CD4-positive, alpha-beta T cell (primary cell): ENCODE measurements at places on chromosomes 11 and 22.

DNA sequence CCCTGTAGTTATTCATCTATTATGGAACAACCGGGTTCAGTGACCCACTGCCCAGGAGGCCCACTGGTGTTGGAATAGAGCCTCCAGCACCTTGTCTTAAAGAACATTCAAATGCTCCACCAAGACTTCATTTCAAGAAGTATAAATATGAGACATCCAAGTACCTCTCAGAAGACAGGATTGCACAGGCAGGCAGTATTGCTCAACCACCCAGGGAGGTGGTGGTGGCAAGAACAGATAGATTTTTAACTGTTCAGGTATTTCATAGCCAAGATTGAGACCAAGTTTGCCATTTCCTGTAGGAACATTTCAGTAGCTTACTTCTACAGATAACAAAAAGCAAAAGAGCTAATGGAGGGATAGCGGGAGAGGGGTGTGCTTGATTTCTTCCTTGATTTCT, 78.7 kb downstream of the COMMD9 start:
- DNase-seq: no peak

DNA sequence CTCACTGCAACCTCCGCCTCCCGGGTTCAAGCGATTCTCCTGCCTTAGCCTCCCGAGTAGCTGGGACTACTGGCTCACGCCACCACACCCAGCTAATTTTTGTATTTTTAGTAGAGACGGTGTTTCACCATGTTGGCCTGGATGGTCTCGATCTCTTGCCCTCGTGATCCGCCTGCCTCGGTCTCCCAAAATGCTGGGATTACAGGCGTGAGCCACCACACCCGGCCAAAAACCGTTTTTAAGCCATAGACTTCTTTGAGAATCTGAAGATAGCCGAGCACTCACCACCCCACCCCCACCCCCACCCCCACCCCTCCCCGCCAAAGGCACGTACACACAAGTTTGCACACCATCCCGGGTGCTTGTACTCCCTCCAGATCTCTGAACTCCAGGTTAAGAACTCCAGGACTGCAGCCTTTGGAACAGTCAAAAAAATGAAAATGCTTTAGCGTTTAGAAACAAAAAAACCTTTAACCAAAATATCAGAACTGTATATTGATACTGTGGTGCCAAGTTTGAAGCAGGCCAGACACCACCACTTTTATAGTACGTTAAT, 1.5 kb downstream of the CRKL start:
- DNase-seq: no peak

DNA sequence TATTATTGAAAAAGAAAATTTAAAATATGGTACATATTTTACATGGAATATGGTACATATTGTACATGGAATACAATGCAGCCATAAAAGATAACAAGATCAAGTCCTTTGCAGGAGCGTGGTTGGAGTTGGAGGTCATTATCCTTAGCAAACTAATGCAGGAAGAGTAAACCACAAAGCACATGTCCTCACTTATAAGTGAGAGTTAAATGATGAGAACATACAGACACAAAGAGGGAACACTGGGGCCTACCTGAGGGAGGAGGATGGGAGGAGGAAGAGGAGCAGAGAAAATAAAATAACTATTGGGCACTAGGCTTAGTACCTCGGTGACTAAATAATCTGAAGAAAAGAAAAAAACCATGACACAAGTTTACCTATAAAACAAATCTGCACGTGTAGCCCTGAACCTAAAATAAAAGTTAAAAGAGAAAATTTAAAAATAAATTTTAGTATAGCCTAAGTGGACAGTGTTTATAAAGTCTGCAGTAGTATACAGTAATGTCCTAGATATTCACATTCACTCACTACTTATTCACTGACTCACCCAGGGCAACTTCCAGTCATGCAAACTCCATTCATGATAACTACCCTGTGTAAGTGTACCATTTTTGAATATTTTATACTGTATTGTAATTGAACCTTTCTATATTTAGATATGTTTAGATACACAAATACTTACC, 204.4 kb downstream of the FAM76B start:
- no peak for DNase-seq

- DNase-seq: no peak
These were observed 27.2 kb downstream of the STIM1 start for GRCh38 chr11:3882655-3883054.
